Adipocyte (in vitro differentiated cells): ENCODE measurements at places on chromosomes 3 and 15.

DNA sequence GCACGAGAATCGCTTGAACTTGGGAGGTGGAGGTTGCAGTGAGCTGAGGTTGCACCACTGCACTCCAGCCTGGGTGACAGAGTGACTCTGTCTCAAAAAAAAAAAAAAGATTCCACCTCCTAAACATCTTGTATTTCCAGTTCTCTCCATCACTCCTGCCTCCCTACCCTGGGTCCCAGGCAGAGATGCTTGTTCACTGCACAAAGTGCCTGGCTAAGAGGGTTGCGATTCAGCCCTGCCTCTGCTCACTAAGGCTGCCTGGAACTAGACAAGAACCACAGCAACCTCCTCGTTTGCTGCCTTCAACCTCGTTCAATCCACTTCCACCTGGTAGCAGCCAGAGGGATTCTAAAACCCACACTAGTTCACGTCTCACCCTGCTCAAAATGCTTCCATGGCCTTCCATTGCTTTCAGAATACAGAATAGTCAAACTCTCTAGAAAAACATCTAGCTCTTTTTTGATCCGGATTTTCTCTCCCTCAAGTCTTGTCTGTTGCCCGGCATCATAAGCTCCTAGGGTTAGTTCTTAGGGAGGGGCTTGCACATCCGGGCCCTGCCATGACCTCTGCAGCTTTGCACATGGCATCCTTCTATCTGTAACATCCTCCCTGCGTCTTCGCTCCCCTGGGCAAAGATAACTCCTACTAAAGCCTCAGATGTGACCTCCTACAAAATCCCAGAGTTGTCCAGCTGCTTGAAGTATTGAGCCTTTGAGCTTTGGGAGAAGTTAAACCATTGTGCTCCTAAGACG lies 1.0 kb upstream of the MCM2 start:
- no peak for DNase-seq

DNA sequence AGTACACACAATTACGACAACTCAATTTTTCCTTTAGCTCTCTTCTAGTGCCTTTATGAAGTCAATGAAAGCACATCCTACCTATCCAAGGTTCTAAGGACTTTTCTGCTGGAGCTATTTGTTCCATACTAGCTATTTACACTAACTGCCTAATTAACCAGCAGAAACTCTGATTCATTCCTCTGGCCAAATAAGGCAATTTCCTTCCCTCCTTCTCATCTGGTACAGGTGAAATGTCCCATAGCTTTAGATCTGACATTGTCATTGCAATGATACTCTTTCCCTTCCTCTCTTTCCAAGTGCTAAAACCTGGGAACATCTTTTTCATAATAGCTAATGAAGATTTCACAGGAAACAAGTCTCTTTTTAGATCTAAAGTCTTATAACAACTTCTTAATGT lies 521.7 kb downstream of the SOX2 start:
- no peak for DNase-seq

DNA sequence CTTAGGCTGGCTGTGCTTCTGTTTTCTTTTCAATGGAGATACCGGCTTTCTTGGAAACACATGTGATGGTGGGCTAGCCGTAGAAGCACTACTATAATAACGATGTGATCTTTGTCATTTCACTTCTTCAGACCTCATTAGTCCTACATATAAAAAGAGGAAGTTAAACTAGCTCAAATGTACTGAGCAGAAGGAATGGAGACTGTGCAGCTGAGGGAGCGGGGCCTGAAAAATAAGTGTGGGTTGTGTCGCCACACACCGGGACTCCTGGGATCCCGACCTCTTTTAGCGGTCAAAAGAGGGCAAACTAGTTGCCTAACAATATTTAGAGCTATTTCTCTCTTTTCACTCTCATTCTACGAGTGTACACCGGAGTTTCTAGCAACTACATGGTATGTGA lies 1.0 kb upstream of the RNF7 start:
- DNase-seq = no peak

DNA sequence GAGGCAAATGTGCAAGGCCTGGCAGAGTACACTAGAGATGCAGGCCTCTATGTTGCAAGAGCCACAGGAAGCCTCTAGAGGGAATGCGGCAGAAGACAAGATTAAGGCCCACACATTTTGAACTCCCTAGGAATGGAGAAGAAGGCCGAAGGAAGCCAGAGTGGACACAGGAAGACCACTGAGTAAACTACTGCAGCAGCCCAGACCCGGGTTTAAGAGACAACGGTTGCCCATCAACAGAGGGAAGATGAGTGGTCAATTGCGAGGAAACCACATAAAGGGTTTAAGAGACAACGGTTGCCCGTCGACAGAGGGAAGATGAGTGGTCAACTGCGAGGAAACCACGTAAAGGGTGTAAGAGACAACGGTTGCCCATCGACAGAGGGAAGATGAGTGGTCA lies 14.6 kb downstream of the CHSY1 start:
- no peak for DNase-seq

DNA sequence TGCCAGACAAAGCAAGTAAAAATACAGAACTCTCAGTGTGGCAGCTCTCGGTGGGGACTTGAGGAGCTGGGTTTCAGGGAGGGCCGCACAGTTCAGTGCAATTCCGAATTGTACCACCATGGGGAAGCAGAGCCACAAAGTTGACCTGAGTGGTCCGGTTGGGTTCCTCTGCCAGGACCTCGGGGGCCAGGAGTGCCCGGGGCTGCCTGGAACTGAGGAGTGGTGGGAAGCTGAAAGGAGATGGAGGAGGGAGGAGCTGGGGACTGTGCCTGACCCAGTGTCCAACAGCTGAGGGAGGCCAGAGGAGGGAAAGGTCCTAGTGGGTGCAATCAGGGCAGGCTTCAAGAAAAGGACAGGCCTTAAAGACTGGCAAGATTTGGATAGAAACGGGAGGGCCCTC lies 32.2 kb upstream of the TRH start:
- DNase-seq = peak; percentile 78
